ENCODE measurements at places on chromosomes 4 and X. TPM values are rescaled to one million over a fixed set of nuclear protein-coding genes. Genes with fewer than 3 reads are reported as not detected.

DNA sequence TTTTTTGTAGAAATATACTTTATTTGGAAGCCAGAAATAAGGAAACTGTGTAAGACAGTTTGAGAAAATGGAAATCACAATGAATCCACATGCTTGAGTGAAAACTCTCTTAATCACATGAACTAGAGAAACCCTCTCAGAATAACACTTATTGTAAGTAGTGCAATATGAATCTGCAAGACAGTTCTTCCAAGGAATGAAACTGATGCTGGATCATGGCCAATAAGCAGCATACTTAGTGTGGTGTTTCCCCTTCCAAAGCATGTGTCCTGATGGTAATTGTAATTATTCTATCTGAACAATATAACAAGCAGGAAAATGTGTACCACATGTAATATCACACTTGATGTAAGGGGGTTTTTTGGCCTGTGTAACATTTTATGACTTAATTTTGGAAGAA is 1870.5 kb upstream of the TENM3 start:
- no peak for DNase-seq
- no peaks in the 10 kb centered on the region for H3K36me3 ChIP-seq
- H3K27ac ChIP-seq: no peak overlapping the region
- no peak overlapping the region for H3K4me3 ChIP-seq
- H3K27me3 ChIP-seq: no peaks in the 10 kb centered on the region
- no peaks in the 10 kb centered on the region for H3K4me1 ChIP-seq

- DNase-seq: no peak
- peak overlapping the region; percentile 72 for H3K4me3 ChIP-seq
- no peaks in the 10 kb centered on the region for H3K27me3 ChIP-seq
- H3K4me1 ChIP-seq: peaks cover 2% of the 10 kb centered on the region
Observed at GRCh38 chr4:156969101-156969500, 2.5 kb downstream of the PDGFC start.

GRCh38 chrX:85988353-85988752 is 59.0 kb downstream of the CHM start:
- no peak overlapping the region for H3K27ac ChIP-seq
- H3K36me3 ChIP-seq: no peaks in the 10 kb centered on the region
- DNase-seq: no peak
- no peaks in the 10 kb centered on the region for H3K4me1 ChIP-seq

- H3K36me3 ChIP-seq: no peaks in the 10 kb centered on the region
- no peak for DNase-seq
- 0 out of 2 replicates have a peak overlapping the region, but pooled peaks have one; percentile 8 for H3K27ac ChIP-seq
Observed at GRCh38 chr4:176838601-176839433, 46.1 kb upstream of the VEGFC start.

- DNase-seq: no peak
- H3K27ac ChIP-seq: no peak overlapping the region
- H3K4me1 ChIP-seq: no peaks in the 10 kb centered on the region
- H3K4me3 ChIP-seq: no peak overlapping the region
Observed at GRCh38 chr4:72377491-72378194, 191.4 kb downstream of the ADAMTS3 start.

- H3K4me3 ChIP-seq: no peak overlapping the region
- no peaks in the 10 kb centered on the region for H3K27me3 ChIP-seq
- H3K4me1 ChIP-seq: no peaks in the 10 kb centered on the region
- DNase-seq: no peak
Observed at GRCh38 chr4:153781717-153782416, 7.0 kb downstream of the SFRP2 start.

- H3K36me3 ChIP-seq: no peaks in the 10 kb centered on the region
- no peaks in the 10 kb centered on the region for H3K4me1 ChIP-seq
- H3K27me3 ChIP-seq: peaks cover 21% of the 10 kb centered on the region
- peak; percentile 39 for DNase-seq
Observed at GRCh38 chr4:24470666-24471485, 113.5 kb downstream of the DHX15 start.

DNA sequence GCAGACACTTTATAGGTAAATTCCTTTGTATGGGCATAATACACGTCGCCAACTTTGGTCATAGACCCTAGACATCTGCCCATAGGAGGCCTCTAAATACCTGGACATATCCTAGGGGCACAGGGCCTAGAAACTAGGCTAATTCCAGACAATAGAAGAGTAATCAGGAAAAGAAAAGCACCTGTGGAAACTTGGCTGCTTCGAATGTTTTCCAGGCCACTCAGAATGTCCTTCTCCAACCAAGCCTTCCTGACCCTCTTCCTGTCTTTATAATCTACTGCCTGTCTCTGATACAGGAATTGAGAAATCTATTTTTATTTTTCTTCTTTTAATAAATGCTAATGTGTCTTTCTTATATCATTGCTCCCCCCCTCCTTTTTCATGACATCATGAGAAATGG is 493.1 kb downstream of the IL15 start:
- no peaks in the 10 kb centered on the region for H3K27me3 ChIP-seq
- H3K4me3 ChIP-seq: no peak overlapping the region
- DNase-seq: no peak
- H3K27ac ChIP-seq: no peak overlapping the region
- peaks cover 9% of the 10 kb centered on the region for H3K36me3 ChIP-seq
- no peaks in the 10 kb centered on the region for H3K4me1 ChIP-seq

GRCh38 chr4:183478926-183479325 is 25.9 kb upstream of the ING2 start:
- DNase-seq: no peak
- no peak overlapping the region for H3K4me3 ChIP-seq
- H3K36me3 ChIP-seq: no peaks in the 10 kb centered on the region

GRCh38 chr4:182971702-182972101 is 54.5 kb upstream of the DCTD start:
- H3K27me3 ChIP-seq: no peaks in the 10 kb centered on the region
- no peak for DNase-seq
- no peak overlapping the region for H3K27ac ChIP-seq
- H3K4me3 ChIP-seq: no peak overlapping the region
- no peaks in the 10 kb centered on the region for H3K36me3 ChIP-seq

DNA sequence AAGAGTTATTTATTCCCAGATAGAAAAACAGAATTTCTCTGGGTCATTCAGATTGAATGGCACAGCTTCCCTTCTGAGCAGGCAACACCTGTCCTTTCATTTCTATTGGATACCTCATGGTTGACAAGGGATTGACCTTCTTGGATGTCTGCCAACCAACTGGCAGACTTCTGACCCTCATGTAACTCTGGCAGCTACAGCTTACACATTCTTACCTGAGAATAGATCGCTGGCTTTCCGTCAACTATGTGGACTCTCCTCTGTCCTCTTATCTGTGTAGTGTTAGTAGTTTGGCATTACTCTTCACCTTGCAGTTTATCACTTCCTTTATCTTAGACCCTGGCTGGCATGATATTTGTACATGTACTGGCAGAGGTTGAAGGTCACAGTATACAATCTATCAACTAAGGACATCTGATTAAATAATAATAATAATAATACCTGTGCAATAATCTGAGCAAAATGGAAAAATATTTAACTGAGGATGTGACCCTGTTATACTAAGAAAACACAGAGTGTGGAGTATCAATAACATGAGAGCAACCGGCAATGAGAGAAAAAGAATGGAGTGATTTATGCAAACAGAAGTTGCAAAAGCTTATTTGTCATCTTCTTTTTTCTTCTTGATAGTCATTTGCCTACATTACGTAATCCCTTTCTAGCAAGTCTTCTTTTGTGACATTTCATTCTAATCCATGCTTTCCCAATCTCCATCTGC is 1118.2 kb downstream of the ARAP2 start:
- peak overlapping the region; percentile 32 for H3K27ac ChIP-seq
- DNase-seq: peak; percentile 65
- H3K4me1 ChIP-seq: peaks cover 21% of the 10 kb centered on the region
- no peaks in the 10 kb centered on the region for H3K36me3 ChIP-seq
- H3K4me3 ChIP-seq: no peak overlapping the region

GRCh38 chr4:153620352-153620751 is 63.7 kb upstream of the TLR2 start:
- no peak for DNase-seq
- H3K27me3 ChIP-seq: no peaks in the 10 kb centered on the region
- no peaks in the 10 kb centered on the region for H3K4me1 ChIP-seq
- H3K36me3 ChIP-seq: peaks cover 50% of the 10 kb centered on the region

Gene TMPRSS11B
- total RNA-seq: not detected

Gene NEIL3
- total RNA-seq: 15.7 TPM

Gene HSD17B13
- total RNA-seq: not detected

Gene GAGE1
- total RNA-seq: not detected

Gene DCAF8L2
- total RNA-seq: not detected

Gene CT45A5
- not detected for total RNA-seq

Measured in SJCRH30 (cell line).